ENCODE measurements at places on chromosomes 2 and 18.

GRCh38 chr2:191878548-191879279, 31.8 kb upstream of the CAVIN2 start:
- no peak for DNase-seq

GRCh38 chr2:17162713-17163112, 355.5 kb downstream of the RAD51AP2 start:
- no peak for DNase-seq

DNA sequence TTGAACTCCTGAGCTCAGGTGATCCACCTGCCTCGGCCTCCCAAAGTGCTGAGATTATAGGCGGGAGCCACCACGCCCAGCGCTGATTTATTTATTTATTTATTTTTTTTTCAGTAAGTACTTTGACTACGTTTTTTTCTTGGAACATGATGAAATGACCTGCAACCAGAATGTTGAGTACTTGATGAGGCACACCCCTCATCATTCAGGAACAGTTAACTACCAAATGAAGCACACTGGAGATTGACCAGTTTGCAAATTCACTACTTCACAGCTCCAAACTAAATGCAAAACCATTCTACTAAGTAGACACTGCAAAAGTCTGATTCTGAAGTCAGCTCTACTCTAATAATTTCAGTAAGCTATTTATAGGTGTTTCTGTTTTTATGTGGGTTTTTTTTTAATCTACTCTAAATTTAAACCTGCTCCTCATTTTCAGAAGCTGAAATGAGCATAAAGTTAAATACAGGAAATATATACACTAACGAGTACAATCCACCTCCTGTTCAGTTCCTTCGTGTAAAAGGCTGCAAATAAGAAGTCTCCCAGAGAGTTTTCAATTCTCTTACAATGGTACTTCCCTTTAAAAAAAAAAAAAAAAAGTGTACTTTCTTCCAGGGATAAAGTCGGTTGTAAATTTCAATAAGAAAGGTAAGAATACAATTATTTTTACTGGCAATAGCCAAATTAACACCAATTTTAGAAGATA, 1.4 kb downstream of the GFPT1 start:
- no peak for DNase-seq

DNA sequence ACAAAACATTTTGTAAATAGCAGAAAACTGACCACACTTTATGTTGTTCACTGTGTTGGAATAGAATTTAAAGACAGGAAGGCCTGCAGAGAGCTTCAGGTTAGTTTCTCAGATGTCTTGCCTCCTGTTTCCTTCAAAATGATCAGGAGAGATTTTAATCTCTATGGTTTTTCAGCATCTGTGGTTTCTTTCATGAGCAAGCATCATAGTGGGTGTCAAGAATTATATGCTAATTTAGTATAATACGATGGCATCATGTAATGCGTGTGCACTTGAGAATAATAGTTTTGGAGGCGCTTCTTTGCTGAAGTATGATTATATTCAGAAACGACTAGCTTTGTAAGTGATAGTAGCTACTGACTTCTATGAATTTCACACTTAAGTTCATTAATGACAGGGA, 149.9 kb downstream of the PLCL1 start:
- no peak for DNase-seq

- no peak for DNase-seq
Measured at GRCh38 chr2:47024046-47024445, 108.4 kb upstream of the MCFD2 start.

All from endothelial cell (in vitro differentiated cells).